ENCODE measurements at places on chromosomes 1 and 21.
A peak's percentile ranks its signal among the peaks of the same experiment; 100 is the strongest.

DNA sequence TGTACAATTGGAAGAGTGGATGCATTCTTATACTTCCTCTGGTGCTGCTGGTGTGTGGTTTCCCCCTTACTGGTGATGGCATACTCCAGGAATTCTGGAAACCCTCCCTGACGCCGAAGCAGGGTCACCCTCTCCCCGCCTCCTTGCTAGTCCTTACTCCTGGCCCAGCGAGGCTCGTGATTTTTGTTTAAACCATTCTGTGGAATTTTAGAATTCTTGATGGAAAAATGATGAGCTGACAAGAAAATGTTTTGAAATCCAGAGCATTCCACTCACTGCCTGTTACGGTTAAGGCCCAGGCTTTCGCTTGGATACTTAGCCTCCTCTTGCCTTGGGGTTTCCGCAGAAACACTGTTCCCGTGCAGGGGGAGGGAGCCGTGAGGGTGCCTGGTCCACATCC is 41.1 kb downstream of the IL6R start:
- DNase-seq: no peak

DNA sequence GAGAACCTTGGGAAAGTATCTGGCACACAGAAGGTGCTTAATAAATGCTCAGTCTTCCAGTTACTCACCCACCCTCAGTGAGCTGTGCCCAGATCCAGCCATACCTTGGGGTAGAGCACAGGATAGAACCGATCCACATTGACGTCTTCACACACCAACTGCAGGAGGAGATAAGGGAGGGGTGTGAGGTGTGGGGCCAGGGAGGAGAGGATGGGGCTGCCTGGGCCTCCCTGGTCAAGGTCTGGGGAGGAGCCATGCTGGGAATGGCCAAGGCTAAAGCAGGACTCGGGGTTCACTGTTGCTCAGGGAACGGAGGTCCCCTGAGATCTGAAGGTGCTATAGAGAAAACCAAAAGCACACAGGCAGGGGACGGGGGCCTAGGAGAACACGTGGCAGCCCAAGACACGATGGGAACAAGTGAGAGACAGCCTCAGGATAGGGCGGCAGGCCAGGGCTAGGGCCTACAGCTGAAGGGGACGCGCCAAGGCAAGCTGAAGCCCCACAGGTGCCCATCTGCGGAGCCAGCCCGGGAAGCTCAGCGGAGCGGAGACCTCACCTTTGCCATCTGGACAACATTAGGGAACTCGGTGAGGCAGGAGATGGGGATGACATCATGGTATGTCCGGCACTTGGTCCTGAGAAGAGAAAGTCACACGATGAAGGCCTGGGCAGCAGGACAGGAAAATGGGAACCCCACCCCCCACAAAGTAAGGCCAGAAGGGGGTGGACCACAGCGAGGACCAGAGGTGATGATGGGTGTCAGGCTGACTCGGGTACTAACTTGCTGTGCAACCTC is 55.9 kb downstream of the RAP1GAP start:
- DNase-seq: no peak

DNA sequence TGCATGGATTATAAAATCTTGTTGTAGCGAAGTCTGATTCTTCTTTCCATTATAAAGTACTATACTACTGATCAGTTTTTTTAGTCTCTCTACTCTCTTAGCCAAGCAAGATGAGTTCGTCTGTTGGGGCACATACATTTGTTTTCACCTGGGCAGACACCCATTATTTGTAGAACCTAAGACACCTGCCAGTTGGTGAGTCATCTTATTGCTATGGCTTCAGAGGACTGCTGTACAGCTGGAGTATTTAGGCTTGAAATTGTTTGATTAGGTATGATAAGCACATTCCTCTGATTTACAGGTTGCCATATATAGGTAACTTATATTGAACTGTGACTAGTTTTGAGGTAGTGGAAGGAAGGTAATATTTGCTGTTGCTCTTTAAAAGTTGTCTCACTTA is 17.2 kb downstream of the RBM15 start:
- DNase-seq: no peak

GRCh38 chr21:45032977-45033710 is 41.2 kb upstream of the ADARB1 start:
- no peak for DNase-seq

DNA sequence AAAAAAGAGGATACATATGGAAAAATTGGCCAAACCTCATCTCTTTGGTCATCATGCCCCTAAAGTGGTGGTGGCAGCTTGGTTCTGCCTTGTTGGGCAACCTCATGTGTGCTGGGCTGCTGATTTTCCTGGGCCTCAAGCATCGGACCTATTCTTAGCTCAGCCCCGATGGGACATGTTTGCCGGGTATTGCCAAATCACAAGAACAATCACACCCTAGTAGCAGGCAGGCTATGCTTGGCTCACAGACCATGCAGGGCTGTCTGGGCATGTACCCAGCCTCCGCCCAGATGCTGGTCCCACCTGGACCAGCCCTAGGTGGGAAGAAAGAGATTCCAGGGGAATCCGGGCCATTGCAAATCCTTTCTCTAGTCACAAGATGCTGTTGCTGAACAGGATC is 189.4 kb upstream of the FGGY start:
- no peak for DNase-seq

DNA sequence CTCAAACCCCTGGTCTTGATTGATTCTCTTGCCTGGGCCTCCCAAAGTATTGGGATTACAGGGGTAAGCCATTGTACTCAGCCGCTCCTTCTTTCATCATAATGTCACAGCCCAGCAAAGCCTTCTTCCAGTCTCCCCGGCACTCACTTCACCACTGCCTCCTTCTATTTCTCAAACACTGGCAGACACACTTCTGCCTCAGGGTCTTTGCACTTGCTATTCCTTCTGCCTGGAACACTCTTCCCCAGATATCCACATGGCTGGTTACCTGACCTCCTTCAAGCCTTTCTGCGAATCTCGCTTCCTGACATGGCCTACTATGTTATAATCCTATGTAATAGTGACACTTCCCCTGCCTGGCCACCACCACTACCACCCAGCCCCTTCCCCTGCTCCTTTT is 7.2 kb upstream of the SLC9A1 start:
- no peak for DNase-seq

DNA sequence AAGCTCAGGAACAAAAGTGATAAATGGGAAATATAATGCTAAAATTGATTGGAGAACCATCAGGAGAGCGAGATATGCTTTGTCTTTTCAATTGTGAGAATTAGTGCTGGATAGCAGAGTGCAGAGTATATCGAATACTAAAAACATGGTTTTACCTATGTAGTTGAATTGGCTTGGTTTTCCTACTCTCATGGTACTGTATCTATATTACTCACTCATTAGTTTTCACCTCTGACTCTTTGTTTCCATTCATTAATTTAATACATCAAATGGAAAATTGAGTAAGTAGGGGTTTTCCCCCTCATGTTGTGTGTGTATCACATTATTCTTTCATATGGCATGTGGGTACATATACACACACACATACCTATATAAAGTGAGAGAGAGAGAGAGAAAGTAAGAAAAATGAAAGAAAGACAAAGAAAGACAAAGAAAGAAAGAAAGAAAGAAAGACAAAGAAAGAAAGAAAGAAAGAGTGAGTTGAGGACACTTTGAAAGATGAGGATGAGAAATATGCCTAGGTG is 1574.5 kb downstream of the MRPL39 start:
- no peak for DNase-seq

DNA sequence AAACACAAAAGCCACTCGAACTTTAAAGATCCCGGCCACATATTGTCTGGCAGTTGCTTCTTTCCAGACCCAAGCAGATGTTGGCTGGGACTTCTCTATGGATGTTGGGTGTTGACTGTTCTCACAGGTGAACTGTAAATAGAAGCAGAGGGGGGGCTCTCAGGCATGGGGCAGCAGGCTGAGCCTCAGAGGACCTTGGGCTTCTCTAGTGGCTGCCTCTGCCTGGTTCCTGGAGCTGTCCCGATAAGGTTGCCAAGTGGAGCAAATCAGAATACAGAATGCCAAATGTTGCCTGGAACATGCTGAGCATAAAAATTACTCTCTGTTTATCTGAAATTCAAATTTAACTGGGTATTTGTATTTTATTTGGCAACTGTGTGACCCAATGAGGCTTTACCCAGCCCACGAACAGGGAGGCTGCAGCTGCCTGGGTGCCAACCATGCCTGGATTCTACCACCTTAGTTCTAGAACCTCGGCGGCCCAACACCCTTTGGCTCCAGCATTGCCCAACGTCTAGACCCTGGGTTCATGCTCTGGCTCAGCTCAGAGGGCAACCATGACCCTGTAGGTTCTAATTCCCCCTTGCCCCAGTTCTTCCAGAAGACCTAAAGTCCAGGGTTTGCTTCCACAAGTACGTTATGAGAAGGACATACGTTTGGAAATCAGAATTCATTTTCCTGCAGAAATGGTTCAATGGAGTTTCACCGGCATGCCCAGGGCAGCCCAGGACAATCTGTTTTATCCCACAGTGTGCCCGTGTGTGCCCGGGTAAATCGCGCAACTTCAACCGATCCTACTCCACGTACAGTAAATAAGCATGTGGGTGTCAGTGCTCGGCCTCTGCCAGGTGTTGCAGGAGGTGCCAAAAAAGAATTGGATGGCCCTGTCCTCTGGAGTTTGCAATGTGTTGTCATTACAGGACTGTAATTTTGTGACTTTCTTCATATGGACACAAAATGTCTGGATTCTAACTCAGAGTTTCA is 5.4 kb upstream of the SLC45A1 start:
- DNase-seq: no peak

DNA sequence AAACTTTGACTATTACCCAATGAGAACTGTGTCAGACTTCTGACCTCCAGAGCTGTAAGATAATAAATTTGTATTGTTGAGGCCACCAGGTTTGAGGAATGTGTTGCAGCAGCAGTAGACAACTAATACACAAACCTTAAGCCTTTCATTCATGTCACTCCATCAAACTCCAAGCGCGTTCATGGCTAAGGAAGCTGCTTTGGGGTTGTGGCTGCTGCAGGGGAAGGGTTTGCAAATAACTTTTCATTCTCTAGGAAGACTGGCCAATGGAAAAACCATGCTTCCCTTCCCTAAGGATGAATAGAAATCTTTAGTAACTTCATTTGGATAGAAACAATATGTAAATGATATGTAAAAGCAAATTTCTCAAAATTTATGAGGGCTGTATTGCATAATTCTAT is 170.4 kb downstream of the RHOU start:
- no peak for DNase-seq

GRCh38 chr1:121417325-121417923 is 232.6 kb downstream of the SRGAP2C start:
- DNase-seq: no peak

DNA sequence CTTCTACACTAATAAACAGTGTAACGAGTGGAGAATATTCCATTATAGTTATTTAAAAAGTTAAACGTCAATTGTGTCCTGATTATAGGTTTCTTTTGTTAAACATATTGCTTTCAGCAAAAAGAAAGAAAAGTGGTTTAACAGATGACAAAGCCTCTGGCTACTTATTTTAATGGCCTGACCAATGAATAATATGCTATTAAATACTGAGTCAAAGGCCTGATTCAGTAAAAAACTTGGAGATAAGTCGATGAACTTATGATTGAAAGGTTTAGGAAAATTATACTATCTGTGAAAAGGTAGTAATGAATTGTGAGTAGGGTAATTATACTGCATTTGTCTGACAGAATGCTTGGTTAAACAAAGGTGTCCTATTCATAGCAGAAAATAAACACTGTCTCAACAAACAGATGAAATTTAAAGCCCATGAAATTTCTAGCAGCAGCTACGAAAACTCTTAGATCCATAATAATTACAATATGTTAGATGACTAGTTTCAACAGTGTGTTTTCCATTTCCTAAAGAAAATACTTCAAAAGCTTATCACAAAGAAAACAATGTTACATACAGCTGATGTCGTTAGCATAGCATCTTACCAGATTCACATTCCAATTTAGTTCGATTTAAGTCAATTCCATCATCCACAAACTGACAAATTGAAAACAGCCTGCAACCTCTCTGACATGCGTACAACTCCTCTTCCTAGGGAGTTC is 6.2 kb downstream of the TMEM59 start:
- no peak for DNase-seq

- no peak for DNase-seq
Measured at GRCh38 chr1:40956407-40956806, 23.1 kb upstream of the CTPS1 start.

GRCh38 chr21:41943851-41944250 is 10.0 kb downstream of the C2CD2 start:
- DNase-seq: no peak

GRCh38 chr1:44610527-44611148 is 63.6 kb downstream of the TMEM53 start:
- no peak for DNase-seq

DNA sequence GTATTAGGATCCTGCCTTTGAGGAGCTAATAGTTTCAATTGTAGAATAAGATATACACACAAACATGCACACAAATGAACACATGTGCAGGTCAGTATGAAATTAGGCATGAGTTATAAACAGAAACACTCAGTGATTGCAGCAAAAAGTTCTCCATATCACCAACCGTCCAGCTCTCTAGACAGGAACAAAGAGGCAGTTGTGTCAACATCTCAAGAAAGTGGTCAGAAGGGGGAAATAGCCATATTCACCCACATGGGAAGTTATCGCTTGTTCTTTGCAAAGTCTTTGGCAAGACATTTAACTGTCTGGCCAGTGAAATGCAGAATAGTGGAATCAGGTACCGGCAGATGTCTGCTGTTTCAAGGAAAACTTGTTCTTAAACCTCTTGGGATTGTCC is 29.4 kb upstream of the PIGC start:
- DNase-seq: no peak

DNA sequence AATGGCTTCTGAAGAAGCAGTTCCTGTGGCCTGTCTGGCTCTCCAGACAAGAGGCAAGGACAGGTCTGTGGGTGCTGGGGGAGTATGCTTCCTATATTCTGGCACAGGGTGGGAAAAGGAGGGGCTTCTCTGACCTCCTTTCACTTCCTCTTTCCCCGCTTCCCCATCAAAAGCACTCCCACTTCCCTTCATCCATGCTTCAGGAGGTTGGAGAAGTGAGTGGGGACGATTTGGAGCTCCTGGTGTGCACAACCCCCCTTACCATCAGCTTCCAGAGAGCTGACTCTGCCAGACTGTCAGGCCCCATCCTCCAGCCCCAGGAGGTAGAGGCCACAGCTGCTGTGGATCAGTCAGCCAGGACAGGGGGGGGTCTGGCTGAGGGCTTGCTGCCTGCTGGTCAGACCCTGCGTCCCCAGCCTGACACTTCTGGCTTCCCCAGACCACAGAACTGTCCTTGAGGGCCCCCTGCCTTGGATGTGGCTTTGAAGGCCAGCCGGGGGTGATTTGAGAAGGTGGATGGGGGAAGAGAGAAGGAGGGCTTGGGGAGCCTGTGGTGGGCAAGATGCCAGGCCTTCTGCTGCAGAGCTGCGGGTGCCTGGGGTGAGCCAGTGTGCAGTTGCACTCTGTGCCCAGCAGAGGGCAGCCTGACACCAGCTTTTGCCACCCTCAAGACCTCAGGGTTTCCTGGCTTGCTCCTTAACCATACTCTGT is 21.5 kb upstream of the TMEM222 start:
- peak; percentile 59 for DNase-seq
